Activated CD4-positive, alpha-beta T cell treated with anti-CD3 and anti-CD28 coated beads, Interleukin-10, Interleukin-2, amounts not matched to agents 100 ng/mL and 50 ng/mL, durations not matched to agents 16 hours and 8 hours (primary cell): ENCODE measurements at places on chromosomes 16 and 17.

- DNase-seq = no peak
These were observed 12.4 kb upstream of the SRCIN1 start for GRCh38 chr17:38617967-38618760.

DNA sequence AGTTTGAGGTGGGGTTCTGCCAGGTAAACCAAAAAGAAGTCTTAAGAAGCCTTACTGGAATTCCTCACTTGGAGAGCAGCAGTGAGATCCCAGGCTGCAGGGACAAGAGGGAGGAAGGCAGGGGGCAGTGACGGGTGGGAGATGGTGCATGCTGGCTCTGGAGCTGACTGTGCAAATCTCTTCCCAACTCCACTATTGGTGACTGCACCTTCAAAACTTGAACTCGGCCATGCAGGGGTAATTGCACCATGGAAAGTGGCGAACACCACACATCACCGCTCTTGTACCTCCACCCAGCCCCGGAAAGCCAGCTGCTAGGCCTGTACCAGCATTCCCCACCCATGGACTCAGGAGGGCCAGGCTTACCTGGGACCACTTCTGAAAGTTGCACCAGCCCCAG lies 51.4 kb upstream of the CDR2 start:
- no peak for DNase-seq

GRCh38 chr17:18213666-18214270 lies 11.7 kb upstream of the LLGL1 start:
- DNase-seq = no peak

DNA sequence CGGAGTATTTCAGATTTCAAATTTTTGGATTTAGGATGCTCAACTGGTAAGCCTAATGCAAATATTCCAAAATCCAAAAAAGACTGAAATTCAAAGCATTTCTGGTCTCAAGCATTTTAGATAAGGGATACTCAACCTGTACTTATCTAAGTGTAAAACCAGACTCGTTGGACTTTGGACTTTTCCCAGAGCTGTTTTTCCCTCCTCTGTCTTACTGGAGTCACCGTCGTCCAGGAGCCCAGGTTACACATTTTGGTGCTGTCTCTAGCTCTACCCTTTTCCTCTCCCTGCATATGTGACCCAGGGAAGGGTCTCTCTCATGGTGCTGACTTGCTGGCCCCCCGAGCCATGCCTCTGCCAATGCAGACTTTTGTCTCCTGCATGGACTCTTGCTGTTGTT lies 46.0 kb upstream of the MMP2 start:
- no peak for DNase-seq

- DNase-seq = no peak
These were observed 214.3 kb downstream of the RBFOX1 start for GRCh38 chr16:7546948-7547347.

DNA sequence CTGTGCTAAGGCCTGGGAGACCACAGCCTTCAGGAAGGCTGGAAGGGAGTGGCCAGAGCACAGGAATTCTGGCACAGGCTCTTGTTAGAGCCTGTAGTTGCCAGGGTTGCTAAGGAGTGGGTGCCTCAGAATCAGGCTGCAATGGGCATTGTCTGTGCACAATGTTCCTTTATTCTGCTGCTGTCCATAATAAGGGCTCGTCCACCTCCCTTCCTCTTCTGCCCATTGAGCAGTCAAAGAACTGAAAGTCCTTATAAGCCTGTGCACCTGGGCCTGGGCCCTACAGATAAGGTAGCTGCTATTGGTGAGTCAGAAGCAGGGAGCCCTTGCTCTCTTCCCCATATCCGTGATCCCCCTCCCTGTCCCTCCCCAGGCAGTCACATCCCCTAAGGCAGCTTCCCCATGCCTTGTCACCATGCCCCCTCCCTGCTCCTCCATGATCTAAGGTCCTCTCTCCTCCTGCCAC lies 5.4 kb upstream of the CNGB1 start:
- DNase-seq = no peak

- DNase-seq = no peak
These were observed 10.9 kb upstream of the CCL8 start for GRCh38 chr17:34308371-34308770.

GRCh38 chr17:72413077-72414031 lies 292.5 kb downstream of the SOX9 start:
- no peak for DNase-seq
